Stimulated activated CD4-positive, alpha-beta T cell treated with anti-CD3 and anti-CD28 coated beads, Interleukin-1b, Interleukin-23, amount 100 ng/mL, for 1 hour (primary cell): ENCODE measurements at places on chromosomes 7 and 10.

- no peak for DNase-seq
Measured at GRCh38 chr10:72146071-72146470, 57.7 kb upstream of the SPOCK2 start.

DNA sequence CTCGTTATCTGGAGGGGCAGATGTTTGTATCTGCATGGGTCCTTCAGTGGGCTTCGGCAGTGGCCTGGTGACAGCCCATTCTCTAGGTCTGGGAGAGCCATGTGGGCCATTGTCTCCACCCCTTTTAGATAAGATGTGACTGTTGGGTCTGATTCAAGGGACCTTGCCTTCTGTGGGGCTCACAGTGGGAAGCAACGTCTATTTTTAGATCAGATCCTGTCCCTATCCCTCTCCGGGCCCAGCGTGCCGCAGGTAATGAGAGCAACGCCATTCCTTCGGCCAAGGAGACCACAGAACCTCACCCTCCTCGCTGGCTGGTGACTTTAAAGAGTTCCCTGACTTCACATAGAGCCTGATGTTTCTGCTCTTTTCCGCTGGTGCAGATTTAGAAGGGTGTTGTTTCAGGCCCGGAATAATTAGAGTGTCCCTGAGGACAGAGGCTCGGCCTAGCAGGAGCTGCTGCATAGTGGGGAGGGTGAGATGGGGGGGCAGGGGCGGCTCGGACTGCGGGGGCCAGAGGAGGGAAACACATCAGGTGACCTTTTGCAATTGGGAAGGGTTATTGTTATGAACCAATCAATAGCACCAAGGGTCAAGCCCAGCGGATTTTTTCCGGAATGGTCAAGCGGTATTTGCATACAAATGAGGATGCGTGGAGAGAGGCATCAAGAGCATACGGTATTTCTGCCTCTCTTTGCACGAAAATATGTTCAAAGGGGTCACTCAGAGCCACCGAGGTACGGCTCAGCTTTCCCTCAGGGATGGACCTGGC is 503.0 kb upstream of the FOXK1 start:
- no peak for DNase-seq

GRCh38 chr7:68770649-68771048 is 827.6 kb upstream of the AUTS2 start:
- DNase-seq, result no peak

- no peak for DNase-seq
Measured at GRCh38 chr7:14389181-14389591, 399.7 kb upstream of the ETV1 start.

- DNase-seq, result no peak
Measured at GRCh38 chr7:123533929-123534382, 439 bp downstream of the IQUB start.

- no peak for DNase-seq
Measured at GRCh38 chr10:112512294-112512693, 65.3 kb downstream of the VTI1A start.

DNA sequence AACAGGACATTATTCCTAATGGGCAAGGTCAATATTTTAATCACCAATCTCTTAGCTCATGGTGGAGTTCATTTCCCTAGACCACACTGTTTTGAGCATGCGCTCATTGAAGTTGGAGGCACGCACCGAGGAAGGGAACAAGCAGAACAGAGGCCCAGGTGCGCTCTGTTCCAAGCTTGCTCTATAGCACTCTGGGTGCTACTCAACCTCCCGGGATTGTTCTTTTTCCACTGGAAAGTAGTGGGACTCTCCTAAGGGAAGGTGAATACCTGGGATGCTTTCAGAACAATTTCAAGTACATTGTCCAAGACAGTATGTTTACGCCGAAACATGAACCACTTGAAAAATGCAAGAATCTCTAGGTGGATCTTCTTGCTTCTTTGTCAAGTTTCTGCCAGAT is 16.2 kb downstream of the PLXNA4 start:
- no peak for DNase-seq

GRCh38 chr10:77941790-77942189 is 15.2 kb upstream of the DLG5 start:
- no peak for DNase-seq
